NCI-H446 treated with DMSO at 0.1 percent for 48 hours (cell line): ENCODE measurements at places on chromosomes 4 and X.
A peak's percentile ranks its signal among the peaks of the same experiment; 100 is the strongest.

DNA sequence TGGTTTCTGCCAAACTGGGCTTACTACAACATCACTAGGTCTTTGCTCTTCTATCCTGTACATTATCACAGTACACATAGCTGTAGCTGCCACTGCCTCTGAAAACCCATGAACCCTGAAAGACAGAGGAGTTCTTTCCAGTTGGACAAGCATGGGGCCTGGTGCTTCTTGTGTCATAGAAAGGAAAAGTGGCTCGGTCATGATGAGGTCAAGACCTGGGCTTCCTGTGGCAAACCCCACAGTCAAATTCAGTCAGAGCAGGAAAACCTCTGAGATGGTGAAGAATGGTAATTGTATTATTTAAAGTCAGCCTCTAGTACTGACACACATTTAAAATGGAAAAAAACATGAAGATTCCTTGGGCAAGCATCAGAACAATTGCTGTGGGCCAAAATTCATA is 133.3 kb upstream of the PRPS2 start:
- no peak for DNase-seq

GRCh38 chr4:92636038-92636806 is 332.5 kb downstream of the GRID2 start:
- peak; percentile 82 for DNase-seq

DNA sequence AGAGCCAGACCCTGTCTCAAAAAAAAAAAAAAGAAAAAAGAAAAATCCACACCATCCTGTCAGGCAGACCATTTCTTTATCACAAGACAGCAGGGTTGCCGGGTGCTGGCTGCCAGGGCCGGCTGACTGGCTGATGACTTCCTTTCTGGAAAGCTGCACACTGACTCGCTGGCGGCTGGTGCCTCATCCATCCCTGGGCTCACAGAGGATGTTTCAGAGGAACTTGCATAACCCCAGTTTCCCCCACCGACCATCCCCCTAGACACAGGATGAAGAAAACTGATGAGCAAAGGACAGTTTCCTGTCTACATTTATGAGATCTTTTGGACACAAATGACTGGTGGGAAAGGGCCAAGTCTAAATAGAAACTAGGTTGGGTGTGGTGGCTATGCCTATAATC is 14.1 kb downstream of the HPSE start:
- no peak for DNase-seq

- no peak for DNase-seq
These were observed 61.1 kb upstream of the C1GALT1C1 start for GRCh38 chrX:120690941-120691340.

- no peak for DNase-seq
These were observed 88.2 kb downstream of the TMA16 start for GRCh38 chr4:163582703-163583102.

DNA sequence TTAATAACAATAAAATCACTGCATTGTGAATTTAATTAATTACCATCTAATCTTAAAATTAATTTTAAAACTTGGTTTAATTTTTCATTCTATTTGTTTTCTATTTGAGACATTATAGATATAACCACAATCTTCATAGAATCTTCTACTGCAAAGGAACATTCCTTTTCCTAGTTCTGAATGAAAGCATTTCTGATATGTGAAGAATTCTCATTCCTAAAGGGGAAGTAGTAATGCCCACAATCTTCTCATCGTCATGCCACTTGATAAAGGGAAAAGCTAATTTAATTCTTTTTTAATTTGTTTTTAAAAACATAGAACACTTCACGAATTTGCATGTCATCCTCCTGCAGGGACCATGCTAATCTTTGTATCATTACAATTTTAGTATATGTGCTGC is 23.7 kb downstream of the MGARP start:
- no peak for DNase-seq

GRCh38 chr4:185457136-185457535 is 14.4 kb downstream of the CCDC110 start:
- no peak for DNase-seq

DNA sequence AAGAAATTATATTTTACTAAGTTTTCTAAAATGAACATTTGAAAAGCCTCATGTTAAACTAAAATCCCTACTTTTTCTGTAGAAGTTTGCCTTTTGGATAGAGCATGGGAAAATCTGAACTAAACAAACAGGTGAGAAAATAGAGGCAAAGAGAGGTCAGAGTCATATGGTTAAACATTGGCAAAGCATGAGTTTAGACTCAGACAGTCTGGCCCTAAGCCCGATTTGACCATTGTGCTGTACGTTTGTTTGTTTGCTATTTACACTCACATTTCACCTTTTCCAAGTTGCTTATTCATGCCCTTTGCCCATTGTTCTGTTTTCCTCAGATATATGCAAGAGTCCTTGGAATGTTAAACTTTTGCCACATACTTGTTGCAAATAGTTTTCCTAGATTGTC is 85.4 kb downstream of the TIGD2 start:
- no peak for DNase-seq

GRCh38 chr4:57094832-57095223 is 15.4 kb downstream of the IGFBP7 start:
- DNase-seq, result no peak

GRCh38 chr4:79163981-79164490 is 161.8 kb downstream of the NAA11 start:
- no peak for DNase-seq

DNA sequence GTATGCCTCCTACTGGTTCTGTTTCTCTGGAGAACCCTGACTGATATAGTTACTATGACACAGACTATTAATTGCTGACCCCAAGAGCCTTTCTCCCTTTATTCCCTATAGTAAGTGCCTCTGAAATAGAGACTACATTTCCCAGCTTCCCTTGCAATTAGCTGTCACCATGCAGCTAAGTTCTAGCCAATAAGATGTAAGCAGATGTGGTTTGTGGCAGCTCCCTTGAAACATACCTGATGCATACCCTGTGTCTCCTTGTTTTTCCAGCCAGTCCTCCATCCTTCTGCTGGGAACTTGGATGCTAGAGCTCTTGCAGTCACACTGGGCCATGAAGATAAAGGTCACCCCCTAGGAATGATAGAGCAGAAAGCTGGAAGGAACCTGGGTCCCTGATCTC is 9.7 kb upstream of the TMEM165 start:
- no peak for DNase-seq

- DNase-seq, result no peak
These were observed 9.5 kb downstream of the GUCY1B1 start for GRCh38 chr4:155768370-155768769.

- DNase-seq, result no peak
These were observed 23.6 kb downstream of the RBM10 start for GRCh38 chrX:47168495-47169073.

DNA sequence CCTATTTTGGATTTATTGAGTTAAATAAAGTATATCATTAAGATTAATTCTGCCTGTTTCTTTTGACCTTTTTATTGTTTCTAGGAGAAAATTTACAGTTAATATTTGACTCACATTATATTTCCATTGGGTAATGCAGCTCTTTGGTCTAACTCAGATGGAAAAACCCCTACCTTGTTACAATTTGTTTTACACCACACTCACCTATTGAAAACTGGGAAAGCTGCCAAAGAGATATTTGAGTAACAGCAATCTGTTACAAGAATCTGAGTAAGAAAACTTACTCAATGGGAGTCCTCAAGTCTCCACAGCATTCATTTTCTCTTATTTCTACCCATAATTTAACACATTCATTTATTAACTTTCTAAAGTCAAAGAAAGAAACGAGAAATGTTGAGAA is 108.0 kb upstream of the TLL1 start:
- no peak for DNase-seq

- DNase-seq, result peak; percentile 1
These were observed 70.2 kb upstream of the BRWD3 start for GRCh38 chrX:80879916-80880315.

DNA sequence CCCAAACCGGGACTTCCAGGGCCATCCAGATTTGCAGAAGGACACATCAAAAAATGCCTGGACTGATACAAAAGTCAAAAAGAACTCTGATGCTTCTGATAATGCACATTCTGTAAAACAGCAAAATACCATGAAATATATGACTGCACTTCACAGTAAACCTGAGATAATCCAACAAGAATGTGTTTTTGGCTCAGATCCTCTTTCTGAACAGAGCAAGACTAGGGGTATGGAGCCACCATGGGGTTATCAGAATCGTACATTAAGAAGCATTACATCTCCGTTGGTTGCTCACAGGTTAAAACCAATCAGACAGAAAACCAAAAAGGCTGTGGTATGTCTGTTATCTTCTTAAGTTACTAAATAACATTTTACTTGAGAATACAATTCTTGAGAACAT is 9.2 kb downstream of the PLK4 start:
- no peak for DNase-seq

- no peak for DNase-seq
These were observed 183.4 kb downstream of the SPRY1 start for GRCh38 chr4:123579961-123580360.

DNA sequence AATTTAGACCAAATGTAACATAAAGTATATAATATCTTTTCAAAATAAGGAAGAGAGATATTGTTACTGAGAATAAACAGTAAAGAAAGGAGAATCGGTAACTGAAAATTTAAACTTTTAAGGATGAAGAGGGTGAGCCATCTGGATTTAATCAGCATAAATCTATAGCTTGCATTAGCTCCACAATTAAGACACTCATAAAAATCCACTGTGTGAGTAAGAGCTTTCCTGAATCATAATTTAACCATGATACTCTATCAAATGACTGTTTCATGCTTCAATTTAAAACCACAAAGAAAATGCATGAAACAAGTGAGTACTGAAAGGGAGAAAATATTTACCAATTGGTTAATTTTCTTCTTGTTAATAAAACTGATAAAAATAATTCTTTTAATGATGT is 951.5 kb upstream of the SLIT2 start:
- DNase-seq, result no peak

- no peak for DNase-seq
These were observed 12.2 kb downstream of the WDR1 start for GRCh38 chr4:10104211-10104990.

GRCh38 chrX:151393514-151393913 is 3.5 kb upstream of the VMA21 start:
- DNase-seq, result no peak

DNA sequence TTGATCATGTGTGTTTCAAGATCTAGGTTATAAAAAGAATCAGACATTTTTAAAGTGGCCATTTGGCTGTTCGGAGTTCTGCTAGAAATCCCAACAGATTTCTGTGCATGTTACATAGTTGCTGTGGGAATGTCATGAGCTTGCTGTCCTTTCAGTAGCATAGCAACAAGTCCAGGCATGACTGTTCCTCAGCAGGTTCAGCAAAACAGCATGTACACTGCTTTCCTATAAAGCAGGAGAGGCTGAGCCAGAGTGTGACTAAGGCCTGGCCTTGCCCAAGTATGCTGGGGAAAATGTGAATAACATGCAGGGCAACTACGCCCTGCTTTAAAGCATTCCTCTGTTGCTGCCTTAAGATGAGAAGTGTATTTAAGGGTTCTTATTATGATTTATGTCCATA is 217.1 kb upstream of the SMIM31 start:
- no peak for DNase-seq

GRCh38 chr4:86841309-86841708 is 7.9 kb downstream of the SLC10A6 start:
- no peak for DNase-seq

- DNase-seq, result no peak
These were observed 75.6 kb upstream of the HELT start for GRCh38 chr4:184942444-184943425.

GRCh38 chr4:47639531-47639930 is 154.5 kb downstream of the ATP10D start:
- DNase-seq, result no peak

DNA sequence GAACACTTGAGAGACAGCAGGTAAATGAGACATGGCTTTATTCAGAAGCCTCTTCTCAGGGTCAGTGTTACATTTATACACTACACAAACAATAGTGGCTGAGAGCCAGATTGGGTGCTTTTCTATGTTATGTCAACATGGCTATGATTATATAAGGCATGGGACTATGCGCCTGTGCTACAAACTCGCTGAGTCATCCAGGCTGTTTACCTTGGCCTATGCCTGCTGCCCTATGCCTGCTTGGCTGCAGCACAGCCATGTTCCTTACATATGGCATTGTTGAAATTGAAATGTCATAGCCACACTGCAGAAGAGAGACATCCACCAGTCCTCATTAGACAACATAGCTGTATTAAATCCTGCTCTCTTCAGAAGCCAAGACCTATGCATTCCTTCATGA is 236.3 kb upstream of the NWD2 start:
- DNase-seq, result peak; percentile 28

DNA sequence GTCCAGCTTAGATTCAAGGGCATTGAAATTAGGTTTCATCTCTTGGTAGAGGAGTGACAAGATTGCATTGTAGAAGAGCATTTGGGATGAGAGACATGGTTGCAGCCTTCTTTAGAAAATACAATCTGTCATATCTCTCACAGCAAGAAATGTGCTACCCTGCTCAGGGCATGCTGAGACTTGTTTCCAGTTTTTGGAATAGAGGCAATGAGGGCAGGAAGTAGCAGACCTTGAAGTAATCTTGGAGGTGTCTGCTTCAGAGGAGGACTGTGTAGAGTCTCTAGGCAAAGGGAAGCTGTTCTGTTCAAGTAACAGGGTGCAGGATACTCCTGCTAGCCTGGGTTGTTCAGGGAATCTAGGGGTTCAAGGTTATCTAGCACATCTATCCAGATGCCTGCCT is 116.1 kb upstream of the ZNF827 start:
- DNase-seq, result no peak
